ENCODE measurements at places on chromosomes 13 and 19.

DNA sequence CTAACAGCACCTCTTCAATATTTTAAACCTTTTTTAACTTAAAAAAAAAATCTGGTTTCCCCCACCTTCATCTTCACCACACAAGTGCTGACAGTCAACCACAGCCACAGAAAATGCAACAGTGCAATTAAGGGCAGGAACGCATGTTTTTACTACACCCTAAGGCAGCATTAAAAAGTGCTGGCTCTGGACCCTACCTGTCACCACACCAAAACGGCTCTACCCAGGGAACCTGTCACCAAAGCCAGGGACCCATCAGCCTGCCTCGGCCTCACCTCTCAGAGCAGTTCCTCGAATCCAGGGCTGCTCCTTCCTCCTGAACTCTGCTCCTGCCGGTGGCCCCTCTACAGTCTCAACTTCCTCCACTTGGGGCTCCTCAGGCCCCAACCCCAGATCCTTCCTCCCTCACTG lies 22.5 kb upstream of the SLC35E1 start:
- no peak for DNase-seq

DNA sequence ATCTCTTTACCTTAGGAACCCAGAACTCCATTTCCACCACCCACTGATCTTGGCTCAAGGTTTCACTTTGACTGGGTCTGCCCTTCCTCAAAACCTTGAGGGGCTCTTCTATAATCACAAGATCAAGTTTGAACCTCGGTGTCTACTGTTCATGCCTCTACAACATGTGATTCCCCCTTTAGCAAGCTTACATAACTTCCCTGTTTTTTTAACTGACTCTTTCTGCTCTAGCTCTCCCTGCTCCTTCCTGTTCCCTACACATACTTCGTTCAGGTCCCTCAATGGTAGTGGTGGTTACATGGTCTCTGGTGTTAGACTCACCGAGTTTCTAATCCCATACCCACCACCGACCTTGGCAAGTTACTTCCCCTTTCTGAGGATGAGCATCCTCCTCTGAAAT lies 26.7 kb downstream of the CEACAM8 start:
- no peak for DNase-seq

DNA sequence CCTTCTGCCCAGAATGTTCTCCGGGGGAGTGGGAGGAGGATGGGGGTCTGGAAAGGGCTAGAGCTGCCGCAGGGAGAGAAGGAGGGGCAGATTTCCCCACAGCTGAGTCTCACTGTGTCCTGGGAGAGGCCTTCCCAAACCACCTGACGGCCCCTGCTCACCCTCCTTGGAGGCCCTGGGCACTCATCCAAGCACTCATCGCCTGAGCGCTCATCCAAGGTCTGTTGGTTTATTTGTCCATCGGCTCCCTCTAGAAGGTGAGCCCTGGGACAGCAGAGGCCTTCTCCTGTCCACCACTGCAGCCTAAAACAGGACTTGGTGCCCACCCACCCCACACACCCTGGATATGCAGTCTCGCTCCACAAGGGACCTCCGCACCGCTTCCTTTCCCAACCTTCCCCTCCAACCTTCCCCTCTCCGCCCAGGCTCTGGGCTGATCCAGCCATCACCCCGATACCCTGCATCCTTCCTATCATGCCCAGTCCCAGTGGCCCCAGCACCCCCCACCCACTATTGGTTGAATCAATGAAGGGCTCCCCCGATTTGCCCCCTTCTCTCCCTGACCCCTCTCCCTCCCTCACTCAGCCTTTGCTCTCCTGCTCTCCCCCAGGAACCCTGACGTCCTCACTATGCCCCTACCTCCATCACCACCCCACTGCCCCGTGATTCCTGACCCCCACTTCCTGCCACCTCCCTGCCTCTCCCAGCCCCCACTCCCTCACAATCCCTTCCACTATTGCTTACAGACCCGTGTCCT lies 1.7 kb downstream of the UBXN6 start:
- DNase-seq, result peak; percentile 95

GRCh38 chr19:33261511-33262189 lies 36.0 kb upstream of the SLC7A10 start:
- no peak for DNase-seq

GRCh38 chr13:62482351-62482750 lies 1066.7 kb upstream of the PCDH20 start:
- no peak for DNase-seq

DNA sequence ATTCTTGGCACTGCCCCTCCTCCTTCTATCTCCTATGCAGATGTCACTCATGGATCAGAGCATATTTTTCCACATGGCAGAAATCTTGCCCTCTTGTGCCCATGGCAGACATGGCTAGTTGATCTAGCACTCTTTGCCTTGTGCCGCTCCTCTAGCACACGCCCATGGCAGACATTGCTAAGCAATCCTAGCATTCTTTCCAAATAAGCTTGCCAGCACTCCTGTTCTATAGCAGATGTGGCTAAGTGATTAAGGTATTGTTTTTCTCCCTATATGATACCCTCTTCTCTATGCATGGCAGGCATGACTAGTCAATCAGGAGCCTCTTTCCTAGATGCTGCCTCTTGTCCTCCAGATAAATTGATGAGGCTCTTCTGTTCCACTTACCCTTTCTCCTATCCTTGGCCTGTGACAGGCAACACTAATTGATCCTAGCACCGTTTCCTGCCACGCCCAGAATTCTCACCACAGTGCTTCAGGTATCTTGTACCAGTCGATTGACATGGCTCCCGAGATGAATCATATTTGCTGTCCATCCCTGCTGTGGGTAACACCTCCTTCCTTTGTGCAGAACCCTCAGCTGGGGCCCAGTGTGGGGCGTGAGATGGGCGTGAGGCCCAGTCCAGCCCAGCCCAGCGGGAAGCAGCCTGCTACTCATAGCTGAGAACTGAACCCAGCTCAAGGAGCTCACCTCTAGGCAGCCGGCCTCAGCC lies 26.9 kb downstream of the TMED1 start:
- no peak for DNase-seq

All from sigmoid colon (tissue), 7 donors.